Left colon (tissue), 2 donors: ENCODE measurements at places on chromosomes 6 and 20. TPM values are rescaled to one million over a fixed set of nuclear protein-coding genes. Genes with fewer than 3 reads are reported as not detected.

The EFCAB8 gene
- not detected for total RNA-seq

DNA sequence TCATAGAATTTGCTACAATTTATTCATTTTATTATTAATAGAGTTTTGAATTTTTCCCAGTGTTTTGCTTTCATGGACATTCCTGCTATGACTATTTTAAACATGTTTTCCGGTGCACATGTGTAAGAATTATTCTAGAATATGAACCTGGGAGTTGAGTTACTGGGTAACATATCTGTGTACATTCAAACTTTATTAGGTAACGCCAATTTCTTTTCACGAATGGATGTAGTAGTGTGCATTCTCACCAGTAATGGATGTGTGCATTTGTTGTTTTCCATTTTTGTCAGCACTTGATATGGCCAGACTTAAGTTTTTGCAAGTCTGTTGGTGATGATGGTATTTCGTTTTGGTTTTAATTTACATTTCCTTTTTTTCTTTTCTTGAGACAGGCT lies 118.8 kb downstream of the CDKAL1 start:
- no peak for DNase-seq

DNA sequence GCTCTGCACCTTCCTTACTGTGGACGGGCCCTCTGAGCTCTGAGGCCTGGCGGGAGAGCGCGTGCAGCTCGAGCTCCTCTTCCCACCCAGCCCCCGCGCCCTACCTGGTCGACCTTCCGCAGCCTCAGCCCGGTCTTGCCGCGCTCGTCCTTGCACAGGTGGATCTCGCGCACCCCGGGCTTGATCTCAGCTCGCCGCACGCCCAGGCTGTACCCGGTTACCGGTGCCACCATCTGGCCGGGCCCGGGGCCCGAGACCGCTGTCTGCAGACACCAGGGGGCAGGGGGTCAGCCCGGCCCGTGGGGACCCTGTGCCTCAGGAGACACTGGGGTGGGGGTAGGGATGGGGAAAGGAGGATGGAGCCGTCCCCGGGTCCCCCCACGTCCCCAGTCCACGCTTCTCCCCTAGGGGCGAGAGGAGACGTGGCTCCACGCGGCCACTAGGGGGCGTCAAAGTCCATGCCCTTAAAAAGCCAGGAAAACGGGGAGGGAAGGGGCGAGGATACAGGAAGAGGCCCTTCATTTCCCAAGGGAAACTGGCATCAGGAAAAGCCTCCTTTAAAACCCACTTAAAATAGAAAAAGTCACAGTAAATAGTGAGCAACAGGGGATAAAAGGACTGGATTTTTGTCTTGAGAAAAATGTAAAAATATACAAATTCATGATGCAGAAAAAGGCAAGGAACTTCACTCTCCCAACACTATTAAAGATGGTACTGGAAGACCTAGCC lies 15.5 kb downstream of the SDCBP2 start:
- no peak for DNase-seq

The KHDRBS2 gene
- 0.46 TPM for total RNA-seq

GRCh38 chr20:41173791-41174341 lies 36.5 kb downstream of the PLCG1 start:
- DNase-seq, result no peak

DNA sequence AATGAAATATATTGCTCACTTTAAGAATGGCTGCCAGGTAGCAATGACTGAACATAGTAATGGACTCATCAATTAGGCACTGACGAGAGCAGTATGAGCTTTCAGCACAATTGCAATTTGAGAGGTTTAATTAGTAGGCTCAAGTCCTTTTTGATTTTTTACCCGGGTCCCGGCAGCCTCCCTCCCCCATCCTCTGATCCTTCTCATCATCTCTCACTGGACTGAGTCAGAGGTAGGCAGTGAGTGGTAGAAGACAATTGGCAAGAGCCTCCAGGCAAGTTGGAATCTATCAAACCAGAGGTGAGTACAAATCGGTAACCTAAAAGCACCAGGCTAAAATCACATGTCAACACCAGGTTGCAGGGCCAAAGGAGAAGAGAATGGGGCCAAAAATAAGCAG lies 107.9 kb downstream of the DCDC2 start:
- DNase-seq, result no peak

GRCh38 chr20:48411919-48412522 lies 415.8 kb downstream of the PREX1 start:
- DNase-seq, result no peak

The STMND1 gene
- 1.4 TPM for total RNA-seq

DNA sequence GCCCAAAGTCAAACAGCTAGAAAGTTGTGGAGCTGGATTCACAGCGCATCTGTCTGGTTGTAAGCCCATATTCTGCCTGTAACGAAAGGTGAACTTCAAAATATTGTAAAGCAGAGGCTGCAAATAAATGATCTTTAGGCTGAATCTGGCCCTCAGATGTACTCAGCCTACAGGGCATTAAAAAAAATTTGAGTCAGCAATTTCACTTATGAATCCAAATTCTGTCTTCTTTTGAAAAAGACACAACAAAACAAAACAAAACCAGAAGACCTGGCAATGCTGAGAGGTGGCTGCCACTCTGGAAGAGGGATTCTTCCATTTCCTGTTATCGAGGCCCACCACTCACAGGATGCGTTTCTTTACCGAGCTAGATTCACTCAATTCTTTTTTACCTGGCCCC lies 7.1 kb downstream of the LAMA4 start:
- no peak for DNase-seq

DNA sequence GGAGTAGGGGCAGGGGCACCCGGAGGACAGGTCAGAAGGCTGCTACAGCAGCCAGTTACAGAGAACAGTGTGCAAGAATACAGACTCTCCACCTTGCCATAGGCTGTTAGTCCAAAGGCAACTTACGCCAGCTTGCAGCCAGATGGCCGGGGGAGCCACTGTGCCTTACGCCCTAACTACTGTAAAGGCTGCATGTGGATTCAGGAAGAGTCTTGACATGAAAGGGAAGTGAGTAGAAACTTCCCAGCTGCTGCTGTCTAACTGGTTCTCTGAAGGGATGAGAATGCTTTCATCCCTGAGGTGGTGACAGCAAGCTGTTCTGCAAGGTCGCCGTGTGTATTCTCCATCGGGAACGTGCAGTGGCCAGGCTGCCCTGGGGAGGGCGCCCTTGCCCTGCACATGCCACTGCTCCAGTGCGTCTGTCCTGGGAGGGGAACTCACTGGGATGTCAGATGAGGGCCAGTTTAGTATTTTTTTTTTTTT lies 46.1 kb downstream of the LYRM4 start:
- DNase-seq, result no peak

The LAMA4 gene
- total RNA-seq, result 12.4 TPM

The AURKA gene
- total RNA-seq, result 21.1 TPM
